Activated CD4-positive, alpha-beta T cell treated with anti-CD3 and anti-CD28 coated beads for 36 hours (primary cell): ENCODE measurements at places on chromosomes 11 and 22.

- DNase-seq: no peak
These were observed 53.9 kb downstream of the MICAL2 start for GRCh38 chr11:12164061-12165014.

DNA sequence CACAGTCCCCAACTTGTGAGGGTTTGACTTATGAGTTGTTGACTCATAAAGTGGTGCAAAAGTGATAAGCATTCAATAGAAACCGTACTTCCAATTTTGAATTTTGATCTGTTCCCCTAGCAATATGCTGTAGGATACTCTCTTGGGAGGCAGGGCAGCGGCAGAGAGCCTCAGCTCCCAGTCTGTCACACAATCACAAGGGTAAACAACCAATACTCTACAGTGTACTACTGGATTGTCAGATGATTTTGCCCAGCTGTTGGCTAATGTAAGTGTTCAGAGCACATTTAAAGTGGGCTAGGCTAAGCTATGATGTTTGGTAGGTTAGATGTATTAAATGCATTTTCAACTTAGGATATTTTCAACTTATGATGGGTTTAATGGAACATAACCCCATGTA is 13.7 kb upstream of the NXPE2 start:
- DNase-seq: no peak

DNA sequence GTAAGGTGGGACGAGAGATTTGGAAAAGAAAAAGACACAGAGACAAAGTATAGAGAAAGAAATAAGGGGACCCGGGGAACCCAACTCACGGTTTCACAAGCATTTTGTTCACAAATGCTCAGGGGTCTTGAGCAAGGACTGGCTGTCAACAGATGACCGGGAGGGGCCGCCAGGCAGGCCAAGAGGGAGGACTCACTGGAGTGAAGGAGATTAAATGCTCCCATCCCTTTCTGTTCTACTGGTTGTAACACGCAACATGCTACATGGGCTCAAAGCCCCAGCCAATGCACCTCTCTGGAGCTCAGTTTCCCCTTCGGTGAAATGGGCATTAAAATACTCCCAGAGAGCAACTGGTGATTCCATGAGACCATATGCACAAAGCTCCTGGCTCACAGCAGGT is 13.4 kb downstream of the SHANK2 start:
- no peak for DNase-seq

DNA sequence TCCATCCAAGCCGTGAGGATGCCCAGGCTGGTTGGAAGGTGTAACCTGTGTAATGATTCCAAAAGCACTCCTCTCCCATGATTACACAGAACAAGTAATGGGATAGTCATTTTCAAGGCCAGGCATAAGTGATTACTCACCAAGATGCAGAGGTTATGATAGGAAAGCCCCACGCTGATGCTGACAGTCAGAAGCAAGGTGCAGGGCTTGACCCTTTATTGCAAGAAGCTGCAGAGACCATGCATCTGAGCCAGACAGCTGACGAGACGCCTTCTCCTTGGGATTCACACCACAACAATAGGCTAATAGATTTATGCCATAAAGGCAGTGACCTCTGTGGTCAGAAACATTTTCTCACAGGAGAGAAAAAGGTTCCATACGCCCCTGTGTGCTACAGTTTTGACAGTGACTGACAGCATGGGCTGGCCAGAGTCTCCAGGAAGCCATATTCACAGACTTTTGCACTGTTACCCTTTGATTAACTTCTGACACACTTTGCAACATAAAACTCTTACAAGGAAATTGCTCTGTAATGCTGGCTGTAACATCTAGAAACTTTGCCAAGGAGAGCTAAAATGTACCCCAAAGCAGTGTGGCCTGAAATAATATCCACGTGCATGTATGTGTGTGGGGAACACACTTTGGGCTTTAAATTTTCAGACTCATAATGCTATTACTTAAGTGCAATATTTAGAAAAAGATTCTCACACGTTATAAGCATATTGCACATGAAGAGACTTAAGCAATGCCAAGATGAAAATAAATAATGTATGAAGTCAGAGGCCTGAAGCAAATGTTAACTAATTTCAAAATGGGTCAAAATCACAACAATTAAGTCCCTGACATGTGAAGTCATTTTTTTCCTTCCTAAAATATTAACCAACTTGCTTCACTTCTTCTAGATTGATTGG is 1079.0 kb upstream of the TENM4 start:
- no peak for DNase-seq

DNA sequence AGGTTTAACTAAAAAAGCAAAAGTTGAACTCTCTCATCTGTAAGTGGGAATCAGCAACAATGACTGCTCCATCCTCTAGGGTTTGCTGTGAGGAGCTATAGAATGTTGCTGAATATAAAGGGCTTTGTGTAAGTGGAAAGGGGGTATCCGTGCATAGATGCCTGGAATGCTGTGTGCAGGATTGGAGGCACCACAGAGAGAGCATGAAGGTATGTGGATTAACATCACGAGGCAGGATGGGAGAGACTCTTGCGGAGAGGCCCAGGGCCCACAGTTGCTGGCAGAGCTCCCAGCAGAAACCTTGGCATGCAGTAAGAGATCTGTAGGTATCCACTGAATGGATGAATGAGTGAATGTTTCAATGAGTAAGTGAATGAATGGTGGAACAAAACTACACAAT is 298.7 kb upstream of the DDI1 start:
- DNase-seq: no peak

- no peak for DNase-seq
These were observed 5.7 kb upstream of the OR51B4 start for GRCh38 chr11:5307256-5308019.

- no peak for DNase-seq
These were observed 12.0 kb upstream of the GDPD5 start for GRCh38 chr11:75537740-75538139.

DNA sequence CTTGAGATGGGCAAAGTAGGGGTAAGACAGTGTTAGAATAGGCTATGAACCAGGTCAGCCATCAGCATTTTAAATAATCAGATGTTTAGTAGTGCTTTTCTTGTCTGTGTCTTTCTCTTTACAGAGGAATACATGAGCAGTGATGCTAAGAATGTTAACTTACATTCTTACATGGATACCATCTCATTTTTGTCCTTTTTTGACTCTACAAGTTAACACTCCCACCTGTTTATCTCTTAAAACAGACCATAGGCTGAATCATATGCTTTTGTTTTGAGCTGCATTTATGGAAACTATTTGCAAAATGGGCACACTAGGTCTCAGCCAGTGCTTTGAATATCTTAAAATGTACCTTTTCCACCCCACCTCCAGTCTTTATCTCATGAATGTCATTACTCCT is 25.6 kb upstream of the ADSL start:
- DNase-seq: no peak

DNA sequence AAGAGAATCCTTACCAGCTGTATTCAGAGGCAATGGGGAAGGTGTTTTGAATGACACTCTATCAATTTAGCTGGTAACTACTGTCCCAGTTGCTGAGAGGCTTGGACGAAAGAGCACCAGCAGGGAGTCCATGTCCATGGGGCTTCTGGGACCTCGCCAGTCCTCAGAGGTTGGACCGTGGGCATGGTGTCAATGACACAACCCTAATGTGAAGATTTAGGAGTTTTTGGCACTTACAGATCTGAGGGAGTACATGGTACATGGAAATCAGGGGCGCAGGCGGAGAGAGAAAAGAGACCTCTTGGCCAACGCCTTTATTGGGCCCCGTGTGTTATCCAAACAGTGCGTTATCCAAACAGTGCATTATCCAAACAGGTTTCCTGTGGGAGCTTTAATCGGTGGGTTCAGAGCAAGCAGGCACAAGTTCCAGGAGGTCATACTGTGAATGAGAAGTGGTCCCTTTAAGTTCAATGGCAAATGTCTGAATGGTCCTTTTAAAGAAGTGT is 169.1 kb upstream of the B3GAT1 start:
- no peak for DNase-seq

DNA sequence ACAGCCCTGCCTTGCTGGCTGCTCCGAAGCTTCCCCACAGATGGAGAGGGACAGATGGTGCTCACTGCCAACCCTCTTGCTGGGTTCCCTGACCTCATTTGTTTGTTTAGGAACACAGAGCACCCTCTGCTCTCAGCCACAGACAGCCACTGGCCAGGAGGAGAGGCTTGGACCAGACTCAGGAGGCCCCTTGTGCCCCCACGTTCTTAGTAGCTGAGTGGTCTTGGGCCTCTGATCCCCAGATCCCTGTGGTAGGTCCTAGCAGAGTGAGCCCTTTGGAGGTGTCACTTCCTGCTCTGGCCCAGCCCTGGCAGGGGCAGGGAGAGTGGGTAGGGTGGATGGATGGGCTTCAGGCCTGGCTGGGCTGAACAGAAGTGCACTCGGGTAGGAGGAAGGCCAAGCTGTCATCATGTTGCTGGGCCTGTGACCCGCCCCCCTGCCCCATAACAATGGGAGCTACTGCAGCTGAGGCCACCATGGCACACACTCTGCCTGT is 84.0 kb downstream of the DHCR7 start:
- DNase-seq: no peak

DNA sequence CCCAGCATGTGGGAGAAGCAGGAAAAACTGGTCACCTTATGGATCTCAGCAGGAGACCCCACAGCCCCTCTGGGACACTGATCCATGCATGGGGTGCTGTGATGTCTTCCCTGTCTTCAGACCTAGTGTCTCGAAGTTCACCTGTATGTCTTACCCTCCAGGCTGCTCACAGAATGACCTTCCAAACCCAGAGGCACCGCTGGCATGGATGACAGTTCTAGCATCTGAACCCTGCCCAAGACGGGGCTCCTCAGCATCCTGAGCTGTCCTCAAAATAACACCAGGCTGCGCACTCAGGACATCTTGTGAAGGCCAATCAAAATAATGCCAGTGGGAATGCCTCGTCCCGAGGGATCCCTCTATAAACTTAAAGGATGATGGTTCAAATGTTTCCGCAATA is 824.9 kb downstream of the TBC1D22A start:
- no peak for DNase-seq

GRCh38 chr11:65426839-65427690 is 4.5 kb downstream of the NEAT1 start:
- DNase-seq: peak; percentile 71

DNA sequence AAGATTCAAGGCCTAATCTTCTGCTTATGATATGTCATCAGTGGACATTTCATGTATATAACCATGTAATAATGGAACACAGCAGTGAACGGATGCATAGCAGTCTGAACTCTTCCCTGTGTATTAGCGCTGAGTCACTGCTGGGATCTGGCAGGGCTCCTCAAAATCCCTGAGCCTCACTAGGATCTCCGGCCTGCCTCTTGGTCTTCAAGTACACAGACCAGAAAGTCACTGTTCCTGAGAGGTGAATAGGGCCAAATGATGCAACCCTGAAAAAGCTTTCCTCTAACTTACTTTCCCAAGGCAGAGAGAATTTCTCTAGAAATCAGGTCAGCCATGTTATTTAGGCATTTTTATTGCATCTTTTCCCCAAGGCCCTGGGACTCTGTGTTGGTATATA is 35.0 kb downstream of the POU2AF1 start:
- DNase-seq: no peak

DNA sequence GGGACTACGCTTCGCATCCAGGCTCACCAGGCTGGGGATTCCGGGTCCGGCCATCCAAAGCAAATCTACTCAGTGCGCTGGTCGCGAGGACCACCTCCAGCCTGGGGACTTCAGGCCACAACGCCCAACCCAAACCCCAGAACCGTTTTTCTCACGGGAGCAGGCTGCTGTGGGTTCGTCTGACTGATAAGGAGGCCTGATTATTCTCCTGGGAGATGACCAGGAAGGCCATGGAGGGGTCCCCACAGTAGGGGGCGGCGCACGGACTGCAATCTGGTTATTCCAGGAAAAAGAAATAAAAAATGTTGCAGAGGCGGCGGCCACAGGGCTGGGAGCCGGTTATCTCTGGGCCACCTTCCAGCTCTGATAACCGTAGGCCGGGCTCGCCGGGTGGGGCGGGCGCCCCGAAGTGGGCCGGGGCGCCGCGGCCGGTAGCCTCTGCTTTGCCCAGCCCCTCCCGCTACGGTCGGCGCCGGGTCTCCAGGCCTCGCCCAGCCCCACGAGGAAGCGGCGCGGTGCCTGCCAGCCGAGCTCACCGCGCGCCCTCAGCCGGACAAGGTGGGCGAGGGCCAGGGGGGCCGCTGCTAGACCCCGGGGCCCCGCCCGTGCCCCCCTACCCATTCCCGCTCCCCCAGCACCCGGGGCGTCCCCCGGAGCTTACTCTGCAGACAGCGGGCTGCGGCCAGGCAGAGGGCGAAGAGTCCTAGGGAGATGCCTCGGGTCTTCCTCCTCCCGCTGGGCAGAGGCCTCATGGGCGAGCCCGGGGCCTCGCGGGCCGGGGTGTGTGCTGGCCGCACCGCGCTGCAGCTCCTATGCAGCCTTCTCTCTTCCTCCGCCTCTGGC is 446 bp downstream of the VSTM5 start:
- no peak for DNase-seq

- DNase-seq: no peak
These were observed 16.0 kb upstream of the DKK3 start for GRCh38 chr11:12024254-12024926.
